ENCODE measurements at places on chromosomes 4 and X.
A peak's percentile ranks its signal among the peaks of the same experiment; 100 is the strongest.

DNA sequence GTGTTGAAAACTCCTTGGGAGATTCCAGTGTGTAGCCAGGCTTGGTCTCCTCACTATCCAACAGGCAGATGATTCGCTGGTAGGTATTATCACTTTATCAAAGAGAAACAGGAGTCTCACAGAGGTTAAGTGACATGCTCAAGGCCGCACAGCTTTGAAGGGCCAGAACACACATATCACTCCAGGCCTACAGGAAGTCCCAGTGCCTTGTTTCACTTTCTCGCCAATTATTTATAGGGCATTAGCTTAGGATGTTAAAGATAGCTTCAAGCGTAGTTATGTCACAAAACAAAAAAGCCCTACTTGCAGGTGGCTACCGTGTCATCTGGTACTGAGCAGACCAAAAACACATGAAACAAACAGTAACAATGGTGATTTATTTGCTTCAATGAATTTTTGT is 13.2 kb downstream of the ATP8A1 start:
- DNase-seq = no peak

DNA sequence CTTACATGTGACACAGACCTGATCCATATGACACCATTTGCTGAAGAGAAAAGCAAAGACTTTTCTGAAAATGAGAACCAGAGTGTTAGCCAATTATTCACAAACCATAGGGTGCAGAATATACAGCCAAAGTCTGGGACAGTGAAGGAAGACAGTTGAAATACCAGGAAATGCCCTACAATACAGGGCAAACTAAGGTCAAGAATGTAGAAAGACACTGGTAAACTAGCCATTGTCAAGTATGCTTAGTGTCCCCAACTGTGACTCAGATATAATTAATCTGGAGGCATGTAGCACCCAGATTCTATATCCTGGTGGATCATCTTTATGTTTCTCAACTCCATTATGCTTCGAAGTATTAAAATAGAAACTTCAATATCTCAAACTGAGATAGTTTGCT is 200.9 kb upstream of the FSTL5 start:
- DNase-seq = no peak

DNA sequence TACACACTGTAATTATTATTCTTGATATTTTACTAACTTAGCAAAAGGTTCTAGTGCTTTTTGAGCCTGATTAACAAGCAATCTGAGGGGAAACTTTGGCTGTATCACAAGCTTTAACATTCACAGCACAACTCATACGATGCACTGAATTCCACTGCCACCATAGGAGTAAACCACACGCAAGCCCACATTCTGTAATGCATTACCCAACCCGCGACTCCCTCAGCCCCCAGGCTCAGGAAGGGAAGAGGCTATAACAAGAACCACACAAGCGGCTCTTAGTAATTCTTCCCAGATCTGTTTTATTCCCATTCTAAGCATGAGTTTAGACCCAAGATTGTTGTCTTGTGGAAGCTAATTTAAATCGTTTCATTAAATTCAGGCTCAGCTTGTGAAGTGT is 138.5 kb upstream of the TBL1X start:
- no peak for DNase-seq

DNA sequence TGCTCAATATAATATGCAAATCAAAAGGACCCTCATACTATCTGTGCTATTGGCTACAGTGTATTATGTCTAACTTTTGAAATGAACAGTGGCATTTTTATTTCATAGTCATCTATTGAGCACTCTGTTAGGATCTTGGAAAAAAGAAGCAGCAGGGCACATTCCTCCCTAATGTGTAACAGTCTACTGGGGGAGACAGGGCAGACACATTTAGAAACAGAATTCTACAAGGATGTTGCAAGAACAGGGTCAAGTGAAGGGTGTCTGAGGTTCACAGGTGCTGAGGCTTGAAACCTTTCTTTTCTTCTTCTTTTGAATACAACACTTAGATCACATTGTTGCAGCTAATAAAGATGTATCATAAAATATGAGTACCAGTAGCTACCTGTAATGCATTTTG is 129.7 kb upstream of the SLC4A4 start:
- no peak for DNase-seq

- DNase-seq = no peak
Measured at GRCh38 chrX:69388526-69388925, 115.6 kb upstream of the NALF2 start.

GRCh38 chr4:114349543-114350175 is 248.9 kb upstream of the UGT8 start:
- no peak for DNase-seq

GRCh38 chr4:14977830-14978229 is 24.5 kb upstream of the CPEB2 start:
- no peak for DNase-seq

GRCh38 chr4:4758681-4759080 is 100.8 kb upstream of the MSX1 start:
- no peak for DNase-seq

GRCh38 chr4:99606716-99607115 is 32.1 kb downstream of the MTTP start:
- no peak for DNase-seq

DNA sequence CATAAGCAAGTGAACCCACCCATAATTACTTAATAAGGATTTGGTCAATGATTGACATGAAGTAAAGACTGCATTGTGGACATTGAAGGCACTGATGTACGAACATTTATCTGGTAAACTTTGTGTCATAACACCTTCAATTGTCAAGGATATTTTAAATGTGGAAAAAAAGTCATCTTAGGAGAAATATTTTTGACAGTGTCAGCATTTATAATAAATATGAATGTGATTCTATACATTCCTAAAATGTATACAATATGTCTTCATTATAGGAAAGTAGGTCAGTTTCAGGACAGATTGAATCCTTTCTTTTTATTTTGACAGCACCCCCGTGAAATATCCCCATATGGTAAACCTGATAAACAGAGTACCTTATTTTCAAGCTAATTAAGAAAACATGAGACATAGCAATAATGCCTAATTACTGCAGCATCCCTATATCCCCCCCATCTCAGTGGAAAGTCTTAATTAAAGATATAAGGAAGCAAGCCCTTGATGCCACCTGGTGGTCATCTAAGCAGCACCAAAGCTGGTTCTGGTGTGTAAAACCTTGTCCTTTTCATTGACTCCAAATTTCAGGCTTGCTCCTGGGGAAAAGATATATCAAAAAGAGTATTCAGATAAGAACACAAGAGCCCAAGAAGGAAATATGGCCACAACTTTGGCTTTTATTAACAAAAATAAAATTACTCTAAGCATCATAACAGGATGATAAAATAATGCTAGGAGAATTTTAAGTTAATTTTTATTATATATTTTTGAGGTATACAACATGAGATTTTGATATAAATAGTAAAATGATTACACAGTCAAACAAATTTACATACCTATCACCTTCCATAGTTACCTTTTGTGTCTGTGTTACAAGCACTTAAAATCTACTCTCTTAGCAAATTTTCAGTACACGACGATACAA is 379.7 kb downstream of the TLL1 start:
- DNase-seq = peak; percentile 23

GRCh38 chr4:174593701-174594100 is 71.4 kb upstream of the HPGD start:
- no peak for DNase-seq

DNA sequence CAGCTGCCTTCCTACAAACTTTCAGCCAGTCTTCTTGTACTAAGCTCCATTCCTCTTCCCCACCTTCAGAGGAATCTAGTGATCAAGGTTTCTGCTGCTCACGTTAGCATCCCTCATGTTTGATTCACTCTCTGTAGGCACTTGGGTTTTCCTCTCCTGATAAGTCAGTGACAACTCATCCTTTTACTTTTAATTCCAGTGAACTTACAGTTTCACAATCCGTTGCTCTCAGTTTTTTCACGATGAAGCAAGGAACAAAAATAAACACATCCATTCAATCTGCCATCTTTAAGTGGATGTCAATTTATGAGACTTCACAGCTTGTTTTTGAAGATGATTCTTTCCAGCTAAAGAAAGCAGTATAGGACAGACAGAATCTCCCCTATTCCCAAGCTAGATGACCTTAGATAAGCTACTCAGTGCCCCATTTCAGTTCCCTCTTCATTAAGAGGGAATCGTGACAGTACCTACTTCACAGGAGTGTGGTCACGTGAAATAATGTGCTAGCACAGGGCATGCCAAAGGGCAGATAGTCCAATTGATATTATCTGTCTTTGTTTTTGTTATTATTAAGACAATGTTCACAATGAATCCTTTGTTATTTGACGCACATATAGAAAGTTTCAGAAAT is 234.3 kb downstream of the PALLD start:
- DNase-seq = no peak

DNA sequence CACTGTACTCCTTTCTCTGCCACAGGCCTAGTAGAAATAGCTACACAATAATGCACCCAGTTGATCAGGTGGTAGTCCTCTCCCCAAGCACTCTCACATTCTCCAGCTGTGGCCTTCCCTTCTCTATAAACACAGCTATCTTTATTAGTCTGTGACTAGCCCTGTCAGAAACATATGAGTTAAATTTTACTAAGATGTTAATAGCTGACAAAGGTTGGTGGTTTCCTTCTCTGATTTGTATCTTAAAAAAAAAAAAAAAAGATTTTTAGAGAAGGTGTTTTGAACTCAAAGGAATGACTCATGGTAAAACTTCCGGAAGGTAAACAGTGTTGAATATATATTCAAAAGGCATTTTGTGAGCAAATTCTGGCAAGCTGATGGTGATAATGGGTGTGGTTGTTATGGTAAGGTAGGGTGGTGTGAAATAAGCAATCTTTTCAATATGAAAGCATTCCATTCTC is 327.4 kb downstream of the PPP3CA start:
- peak; percentile 54 for DNase-seq

DNA sequence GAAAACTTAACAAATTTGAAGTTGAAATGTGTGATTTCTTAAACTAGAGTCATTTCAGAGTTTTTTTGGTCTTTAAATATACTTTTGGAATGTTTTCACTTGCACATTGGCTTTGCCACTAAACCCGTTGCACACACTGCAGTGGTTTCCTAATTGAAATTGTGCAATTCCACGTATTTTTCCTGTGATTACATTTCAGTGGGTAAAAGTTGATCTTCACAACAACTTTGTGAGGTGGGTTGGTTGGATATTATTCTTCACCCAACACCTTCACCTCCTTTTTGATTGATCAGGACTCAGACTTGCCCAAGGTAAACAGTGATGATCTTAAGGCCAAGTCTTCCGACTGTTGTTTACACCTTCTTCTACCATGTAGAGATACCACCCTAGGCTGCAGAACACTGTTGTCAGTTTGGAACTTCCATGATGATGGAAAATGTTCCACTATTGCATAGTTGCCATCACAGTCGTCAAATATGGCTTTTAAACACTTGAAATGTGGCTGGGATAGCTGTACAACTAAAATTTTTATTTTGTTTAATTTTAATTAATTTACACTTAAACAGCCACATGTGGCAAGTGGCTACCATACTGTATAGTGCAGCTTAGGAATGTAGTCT is 13.7 kb downstream of the SEPTIN11 start:
- no peak for DNase-seq

DNA sequence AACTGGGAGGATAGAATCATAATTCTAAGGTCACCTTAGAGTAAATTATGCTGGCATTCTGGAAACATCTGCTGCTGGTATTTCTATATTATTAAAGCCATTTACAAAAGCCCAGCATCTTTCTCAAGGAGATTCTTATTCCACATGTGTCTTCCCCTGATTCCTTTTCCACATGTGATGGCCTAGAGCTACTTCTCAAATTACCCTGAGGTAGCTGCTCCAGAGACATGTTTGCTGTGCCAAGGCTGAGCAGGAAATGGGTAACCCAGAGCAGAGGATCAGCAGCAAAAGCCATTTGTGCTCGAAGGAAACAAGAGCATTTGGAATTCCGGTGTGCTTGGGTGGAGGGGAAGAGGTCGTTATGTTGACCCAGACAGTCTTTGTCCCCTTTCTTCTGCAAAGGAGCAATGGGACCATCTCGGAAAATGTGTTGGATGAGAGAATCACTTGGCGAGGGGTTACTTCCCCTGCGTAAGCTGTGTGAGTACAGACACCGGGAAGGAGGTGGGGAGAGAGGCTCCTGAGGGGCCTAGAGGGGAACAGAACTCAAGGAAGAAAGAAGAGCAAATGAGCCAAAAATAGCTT is 24.6 kb downstream of the TSC22D3 start:
- DNase-seq = no peak

- DNase-seq = no peak
Measured at GRCh38 chr4:147039976-147040575, 94.4 kb upstream of the TTC29 start.

- no peak for DNase-seq
Measured at GRCh38 chr4:38023347-38024205, 63.4 kb downstream of the PTTG2 start.

- no peak for DNase-seq
Measured at GRCh38 chrX:96449191-96449590, 235.5 kb upstream of the DIAPH2 start.

DNA sequence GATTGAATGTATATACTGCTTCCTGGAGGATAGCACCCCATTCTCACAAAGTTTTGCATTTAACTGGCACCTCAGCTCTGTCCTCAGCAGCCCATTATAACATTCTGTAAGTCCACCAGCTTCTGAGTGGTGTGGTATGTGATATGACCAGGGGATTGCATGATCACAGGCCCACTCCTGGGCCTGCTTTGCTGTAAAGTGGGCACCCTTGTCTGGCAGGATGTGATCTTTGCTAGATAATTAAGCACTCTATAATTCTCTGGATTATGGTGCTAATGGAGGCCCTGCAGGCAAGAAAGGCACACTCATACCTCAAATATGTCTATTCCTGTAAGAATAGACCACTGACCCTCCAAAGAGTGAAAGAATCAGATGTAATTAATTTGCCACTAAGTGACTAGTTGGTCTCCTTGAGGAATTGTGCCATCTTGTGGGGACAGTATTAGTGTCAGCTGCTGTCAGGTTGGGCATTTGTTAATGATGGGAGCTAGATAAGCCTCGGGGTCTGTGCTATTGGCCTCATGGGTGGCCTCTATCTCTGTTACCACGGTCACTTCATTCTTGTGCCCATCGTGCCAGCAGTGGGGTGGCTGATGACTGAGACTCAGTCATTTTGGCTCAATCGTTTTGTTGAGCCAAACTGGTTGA is 2.2 kb upstream of the CFI start:
- DNase-seq = peak; percentile 58

GRCh38 chr4:67134616-67135015 is 410.7 kb downstream of the CENPC start:
- DNase-seq = peak; percentile 1

GRCh38 chr4:115272185-115272584 is 158.8 kb upstream of the NDST4 start:
- DNase-seq = no peak

DNA sequence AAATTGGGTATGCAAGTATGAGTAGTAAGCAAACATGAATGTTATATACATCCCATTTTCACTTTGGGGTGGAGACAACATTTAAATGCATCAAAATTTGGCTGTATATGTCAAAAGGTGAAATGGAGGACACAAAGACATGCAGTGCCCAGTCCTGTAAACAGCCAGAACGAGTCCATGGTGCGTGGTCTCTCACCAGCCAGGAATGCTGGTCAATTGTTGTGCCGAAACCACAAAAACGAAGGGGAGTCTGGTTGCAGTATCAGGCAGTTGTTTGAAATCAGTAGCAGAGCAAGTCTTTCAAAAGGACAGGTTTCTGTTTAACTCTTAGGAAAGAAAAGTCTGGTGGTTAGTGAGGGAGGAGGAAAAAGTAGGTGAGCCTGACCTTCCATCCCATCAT is 22.3 kb upstream of the RNF150 start:
- DNase-seq = no peak
